ENCODE measurements at places on chromosomes 1 and 21.
A peak's percentile ranks its signal among the peaks of the same experiment; 100 is the strongest.

DNA sequence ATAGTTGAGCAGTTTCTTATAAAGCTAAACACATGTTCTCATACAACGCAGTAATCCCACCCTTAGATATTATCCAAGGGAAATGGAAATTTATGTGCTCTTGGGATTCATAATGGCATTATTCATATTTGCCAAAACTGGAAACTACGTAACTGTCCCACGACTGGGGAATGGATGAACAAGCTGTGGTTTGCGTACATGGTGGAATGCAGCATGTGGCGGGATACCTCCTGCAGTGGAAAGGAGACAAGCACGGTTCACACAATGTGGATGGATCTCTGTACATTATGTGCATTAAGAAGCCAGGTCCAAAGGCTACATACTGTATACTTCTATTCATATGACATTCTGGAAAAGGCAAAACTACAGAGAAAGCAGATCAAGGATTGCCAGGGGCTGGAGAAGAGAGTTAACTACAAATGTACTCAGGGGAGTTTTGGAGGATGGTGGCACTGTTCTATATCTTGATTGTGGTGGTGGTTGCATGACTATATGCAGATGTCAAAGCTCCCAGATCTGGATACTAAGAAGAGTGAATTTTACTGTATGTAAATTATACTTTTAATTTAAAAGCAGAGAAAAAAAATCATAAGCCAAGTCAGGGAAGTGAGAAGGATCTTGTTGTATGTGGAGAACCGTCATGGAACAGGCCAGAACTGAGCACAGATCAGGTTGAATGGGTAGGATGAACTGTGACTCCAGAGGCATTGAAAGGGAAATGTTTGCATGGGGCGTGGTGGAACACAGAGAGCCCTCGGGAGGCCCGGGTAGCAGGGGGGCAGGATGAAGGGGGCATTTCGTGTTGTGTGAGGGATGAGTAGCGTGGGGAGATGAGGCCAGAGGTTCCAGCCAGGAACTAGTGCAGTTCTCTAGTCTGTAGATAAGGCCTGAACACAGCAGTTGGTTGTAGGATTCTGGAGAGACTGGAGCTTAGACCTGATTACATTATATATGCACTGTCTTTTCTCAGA lies 90.7 kb downstream of the GALNT2 start:
- no peak for DNase-seq

- DNase-seq = peak; percentile 98
Observed at GRCh38 chr1:28088168-28088961, at the start of gene EYA3. TSS of gene EYA3 (minus strand) at chr1:28088610. CDS start at chr1:28058026, 30,584 bp downstream.

- no peak for DNase-seq
Observed at GRCh38 chr1:41806472-41807155, 112.1 kb downstream of the HIVEP3 start.

DNA sequence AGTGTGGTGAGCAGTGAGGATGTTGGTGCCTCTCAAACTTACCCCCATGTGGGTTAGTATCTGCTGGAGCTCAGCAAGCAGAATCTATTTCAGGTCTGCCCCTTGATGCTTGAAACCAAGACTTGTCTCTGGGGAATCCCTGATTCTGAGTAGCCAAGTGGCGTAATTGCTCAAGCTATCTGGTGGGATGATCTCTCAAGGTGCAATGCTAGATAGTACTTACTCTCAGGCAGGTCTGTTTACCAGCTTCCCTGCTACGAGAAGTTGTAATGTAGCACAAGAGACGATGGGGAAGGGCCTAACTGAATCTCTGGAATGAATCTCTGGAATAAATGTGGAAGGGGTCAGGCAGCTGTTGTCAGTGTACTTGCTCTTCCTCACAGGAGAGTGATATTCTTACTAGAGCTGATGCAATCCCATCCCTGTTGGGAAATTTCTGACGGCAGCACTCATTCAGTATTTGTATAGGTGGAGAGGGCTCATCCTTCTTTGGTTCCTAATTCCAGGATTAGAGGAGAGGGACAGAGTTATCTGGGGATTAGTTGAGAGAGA lies 65.4 kb downstream of the MACF1 start:
- peak; percentile 57 for DNase-seq

GRCh38 chr1:47179988-47180563 lies 9.8 kb downstream of the PDZK1IP1 start:
- no peak for DNase-seq

GRCh38 chr1:176073524-176074157 lies 133.4 kb downstream of the COP1 start:
- DNase-seq = peak; percentile 55

- no peak for DNase-seq
Observed at GRCh38 chr1:110242062-110242461, 31.9 kb downstream of the KCNC4 start.

GRCh38 chr1:6491966-6492365 lies 499 bp upstream of the PLEKHG5 start:
- DNase-seq = no peak

DNA sequence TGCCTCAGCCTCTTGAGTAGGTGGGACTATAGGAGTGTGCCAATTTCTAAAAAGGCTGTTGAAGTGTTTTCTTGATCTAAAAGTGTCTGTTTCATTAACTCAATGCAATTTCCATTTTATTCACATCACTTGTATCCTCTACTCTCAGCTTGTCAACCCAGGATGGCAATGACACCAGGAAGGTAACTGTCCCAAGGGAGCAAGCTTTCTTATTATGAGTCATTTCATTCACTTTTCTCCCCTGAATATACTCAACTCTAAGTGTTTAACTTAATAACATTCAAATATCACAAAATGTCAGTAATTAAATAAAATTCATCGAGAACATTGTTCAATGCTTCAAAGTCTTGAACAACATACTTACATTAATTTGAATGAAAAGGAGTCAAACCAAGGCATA lies 22.9 kb upstream of the GFI1 start:
- no peak for DNase-seq

GRCh38 chr21:45127937-45128336 lies 53.6 kb downstream of the ADARB1 start:
- no peak for DNase-seq

- DNase-seq = no peak
Observed at GRCh38 chr1:204081164-204081790, 8.4 kb downstream of the SOX13 start.

- no peak for DNase-seq
Observed at GRCh38 chr1:225987491-225988316, 11.4 kb downstream of the SDE2 start.

DNA sequence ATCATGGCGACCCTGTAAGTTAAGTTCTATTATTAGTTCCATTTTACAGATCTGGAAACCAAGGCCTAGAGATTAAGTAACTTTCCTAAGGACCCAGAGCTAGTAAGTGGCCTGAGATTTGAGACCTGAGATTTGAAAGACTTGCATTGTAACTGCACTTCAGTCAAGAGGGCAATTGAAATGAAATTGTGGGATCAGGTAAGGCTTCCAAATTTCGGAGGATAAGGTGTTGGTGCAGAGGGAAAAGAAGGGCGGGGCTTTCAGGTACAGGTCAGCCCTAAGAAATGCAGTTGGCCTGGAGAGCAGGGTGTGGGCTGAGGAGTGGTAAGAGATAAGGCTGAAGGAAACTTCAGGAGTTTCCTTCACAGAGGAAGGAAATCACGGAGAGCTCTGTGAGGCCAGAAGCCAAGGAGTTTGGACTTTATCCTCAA lies 51.1 kb downstream of the SLC16A1 start:
- DNase-seq = no peak

- peak; percentile 12 for DNase-seq
Observed at GRCh38 chr21:46154155-46154954, 1.0 kb downstream of the FTCD start.

DNA sequence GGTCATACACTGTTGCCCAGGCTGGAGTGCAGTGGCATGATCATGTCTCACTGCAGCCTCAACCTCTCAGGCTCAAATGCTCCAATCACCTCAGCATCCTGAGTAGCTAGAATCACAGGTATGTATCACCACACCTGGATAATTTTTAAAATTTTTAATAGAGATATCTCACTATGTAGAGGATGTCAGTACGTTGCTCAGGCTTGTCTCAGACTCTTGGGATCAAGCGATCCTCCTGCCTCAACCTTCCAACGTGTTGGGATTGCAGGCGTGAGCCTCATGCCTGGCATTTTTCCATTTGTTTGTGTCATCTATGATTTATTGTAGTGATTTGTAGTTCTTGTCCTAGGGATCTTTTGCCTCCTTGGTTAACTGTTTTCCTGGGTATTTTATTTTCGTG lies 985.2 kb upstream of the B3GALT2 start:
- DNase-seq = no peak

DNA sequence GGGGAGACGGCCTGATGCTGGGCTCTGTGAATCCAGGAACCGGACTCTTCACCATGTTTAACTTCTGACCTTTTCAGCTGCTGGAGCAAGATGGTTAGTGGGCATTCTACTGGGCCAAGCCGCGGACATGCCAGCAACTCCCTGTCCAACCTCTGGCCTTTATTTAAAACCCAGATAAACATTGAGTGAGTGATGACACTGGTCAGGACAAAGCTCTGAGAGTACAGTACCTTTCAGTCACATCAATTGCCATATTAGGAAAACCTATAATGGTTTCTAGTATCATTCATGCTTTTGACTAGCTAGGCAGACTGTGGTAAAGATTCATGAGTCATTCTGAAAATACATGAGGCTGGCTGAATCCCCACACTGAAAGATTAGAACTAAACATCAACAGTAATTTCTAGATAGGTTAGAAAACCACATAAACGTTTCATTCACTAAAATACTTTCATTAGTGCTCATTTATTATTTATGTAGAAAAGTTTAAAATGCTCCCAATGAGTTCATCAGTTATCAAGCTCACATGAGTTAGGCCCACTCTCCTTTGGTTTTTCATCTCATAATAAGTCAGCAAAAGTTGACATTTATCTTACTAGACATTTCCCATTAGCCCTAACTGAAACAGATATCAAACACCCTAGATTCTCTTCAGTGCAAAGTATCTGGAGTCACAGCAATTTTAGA lies 7.1 kb upstream of the ACTA1 start:
- DNase-seq = no peak

GRCh38 chr1:46019348-46019747 lies 113.1 kb downstream of the PIK3R3 start:
- DNase-seq = no peak
